NCI-H1436 (cell line): ENCODE measurements at places on chromosomes 1 and 21.

GRCh38 chr21:34979383-34979782 is 69.7 kb downstream of the RUNX1 start:
- no peak for DNase-seq

- no peak for DNase-seq
These were observed 46.2 kb downstream of the ZNF648 start for GRCh38 chr1:182015360-182015759.

DNA sequence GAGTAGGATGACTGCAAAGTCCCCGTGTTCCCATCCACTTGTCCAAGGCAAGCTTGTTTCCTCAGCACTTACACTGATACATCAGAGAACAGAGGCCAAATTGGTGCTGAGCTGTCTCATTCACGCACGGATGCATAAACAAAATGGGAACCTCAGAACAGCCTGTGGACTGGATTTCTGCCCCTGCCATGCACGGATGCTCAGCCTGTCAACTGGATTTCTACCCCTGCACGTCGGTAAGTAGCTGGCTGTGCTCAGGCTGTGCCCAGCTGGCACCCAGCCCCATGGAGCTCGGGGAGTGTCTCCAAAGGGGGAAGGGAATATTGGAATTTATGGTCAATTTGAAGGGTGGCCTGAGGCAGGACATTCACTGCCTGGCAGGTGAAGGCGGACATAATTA is 40.8 kb upstream of the TMPRSS2 start:
- no peak for DNase-seq

- DNase-seq: no peak
These were observed 17.9 kb upstream of the THEM5 start for GRCh38 chr1:151871284-151872030.

DNA sequence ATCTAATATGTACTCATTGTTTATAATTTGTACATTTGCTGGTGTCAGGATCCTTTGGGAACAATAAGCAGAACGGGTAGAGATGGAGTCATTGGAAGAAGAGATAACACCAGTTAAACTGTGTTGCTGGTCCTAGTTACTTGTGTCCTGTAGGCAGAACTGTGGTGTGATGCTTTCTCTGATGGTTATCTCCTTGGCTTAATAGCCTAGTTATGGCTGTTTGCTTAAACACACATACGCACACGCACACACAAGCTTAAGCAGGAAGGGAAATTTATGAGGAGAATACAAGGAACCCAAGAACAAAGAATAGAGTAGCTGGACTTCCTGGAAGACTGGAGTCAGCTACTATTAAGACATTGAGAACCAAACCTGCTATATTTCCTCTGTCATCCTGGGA is 5.7 kb upstream of the PKN2 start:
- no peak for DNase-seq

DNA sequence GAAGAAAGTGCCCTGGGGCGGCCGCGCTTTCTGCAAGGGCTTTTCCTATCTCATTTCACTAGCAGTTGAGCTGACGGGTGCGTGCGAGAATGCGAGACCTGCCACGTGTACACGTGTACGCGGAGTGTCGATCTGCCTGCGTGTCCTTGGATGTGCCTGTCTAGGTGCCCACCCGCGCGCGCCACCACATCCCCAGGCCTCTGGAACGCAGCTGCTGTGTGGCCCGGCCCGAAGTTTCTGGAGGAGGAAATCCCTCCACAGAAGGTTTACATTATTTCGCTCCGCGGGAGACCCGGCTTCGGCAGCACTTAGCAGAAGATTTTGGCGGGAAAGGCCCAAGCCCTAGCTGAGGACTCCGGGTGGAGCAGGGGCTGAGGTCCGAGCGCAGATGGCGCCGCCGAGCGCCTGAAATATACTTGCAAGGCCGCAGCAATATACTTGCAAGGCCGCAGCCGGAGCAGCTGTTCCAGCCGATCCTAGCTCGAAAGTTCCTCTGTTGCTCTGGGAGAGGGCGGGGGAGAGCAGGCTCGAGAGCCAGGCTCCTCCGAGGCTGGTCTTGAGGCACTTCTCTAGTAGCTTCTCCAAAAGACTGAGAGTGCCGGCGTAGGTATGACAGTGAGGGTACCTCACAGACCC is 3.9 kb downstream of the TBX15 start:
- DNase-seq: no peak

- no peak for DNase-seq
These were observed 119.0 kb downstream of the PEX14 start for GRCh38 chr1:10593750-10594149.

DNA sequence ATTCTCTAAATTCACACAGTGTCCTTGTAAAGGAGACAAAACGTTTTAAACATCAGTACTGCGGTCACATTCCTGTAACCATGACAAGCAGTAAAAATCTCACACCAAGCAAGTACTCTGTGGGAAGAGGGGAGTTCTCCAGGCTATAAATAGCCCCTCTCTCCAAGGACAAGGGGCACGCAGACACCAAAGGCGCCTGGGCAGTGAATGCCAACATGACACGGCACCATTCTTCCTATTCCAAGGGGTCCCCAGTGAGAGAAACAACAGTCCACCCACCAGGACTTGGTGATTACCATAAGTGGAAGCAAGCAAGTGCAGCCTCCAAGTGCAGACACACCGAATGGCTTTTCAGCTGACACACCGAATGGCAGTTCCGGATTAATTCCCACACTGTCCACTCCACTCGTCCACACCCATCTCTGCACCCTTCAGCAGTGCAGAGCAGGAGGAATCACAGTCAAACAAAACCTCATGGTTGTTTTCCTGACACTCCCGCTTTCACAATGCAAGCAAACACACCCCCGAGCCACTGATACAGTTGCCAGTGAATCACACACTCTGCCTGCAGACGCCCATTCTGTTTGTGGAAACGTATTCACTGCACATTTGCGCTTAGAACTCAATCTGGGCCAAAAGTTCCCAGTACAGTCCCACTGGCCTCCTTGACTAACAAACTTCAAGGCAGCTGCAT is 1.8 kb downstream of the PTTG1IP start:
- DNase-seq: no peak

- DNase-seq: peak; percentile 74
These were observed 27.4 kb downstream of the DUSP10 start for GRCh38 chr1:221714227-221715152.

DNA sequence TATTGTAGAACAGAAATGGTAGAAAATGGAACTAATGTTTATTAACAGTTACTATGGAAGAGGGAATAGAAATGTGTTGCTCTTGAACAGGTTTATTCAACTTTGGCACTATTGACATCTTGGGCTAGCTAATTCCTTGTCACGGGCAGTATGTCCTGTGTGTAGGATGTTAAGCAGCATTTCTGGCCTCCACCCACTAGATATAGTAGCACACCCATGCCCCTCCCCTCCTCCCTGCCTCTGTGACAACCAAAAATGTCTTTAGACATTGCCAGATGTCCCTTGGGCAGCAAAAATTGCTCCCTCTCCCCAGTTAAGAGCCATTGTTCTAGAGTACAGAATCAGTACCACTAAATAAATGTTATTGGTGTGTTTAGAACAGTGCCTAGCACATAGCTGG is 91.4 kb upstream of the TPTE start:
- DNase-seq: no peak

DNA sequence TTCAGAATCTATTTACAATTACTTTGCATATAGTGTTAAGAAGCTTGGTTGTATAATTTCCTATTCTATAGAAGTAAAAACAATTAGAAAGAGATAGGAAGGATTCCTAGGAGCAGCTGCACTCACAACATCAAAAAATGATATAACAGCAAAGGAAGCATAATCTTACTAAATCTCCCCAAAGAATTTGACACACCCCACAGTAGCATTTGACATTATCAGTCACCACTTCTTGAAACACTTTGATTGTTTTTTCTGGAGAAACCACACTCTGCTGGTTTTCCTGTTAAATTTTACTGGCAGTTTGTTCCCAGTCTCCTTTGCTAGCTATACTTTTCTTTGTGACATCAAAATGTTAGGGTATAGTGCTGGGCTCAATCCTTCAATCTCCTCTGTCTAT is 100.8 kb upstream of the KIAA1614 start:
- no peak for DNase-seq

DNA sequence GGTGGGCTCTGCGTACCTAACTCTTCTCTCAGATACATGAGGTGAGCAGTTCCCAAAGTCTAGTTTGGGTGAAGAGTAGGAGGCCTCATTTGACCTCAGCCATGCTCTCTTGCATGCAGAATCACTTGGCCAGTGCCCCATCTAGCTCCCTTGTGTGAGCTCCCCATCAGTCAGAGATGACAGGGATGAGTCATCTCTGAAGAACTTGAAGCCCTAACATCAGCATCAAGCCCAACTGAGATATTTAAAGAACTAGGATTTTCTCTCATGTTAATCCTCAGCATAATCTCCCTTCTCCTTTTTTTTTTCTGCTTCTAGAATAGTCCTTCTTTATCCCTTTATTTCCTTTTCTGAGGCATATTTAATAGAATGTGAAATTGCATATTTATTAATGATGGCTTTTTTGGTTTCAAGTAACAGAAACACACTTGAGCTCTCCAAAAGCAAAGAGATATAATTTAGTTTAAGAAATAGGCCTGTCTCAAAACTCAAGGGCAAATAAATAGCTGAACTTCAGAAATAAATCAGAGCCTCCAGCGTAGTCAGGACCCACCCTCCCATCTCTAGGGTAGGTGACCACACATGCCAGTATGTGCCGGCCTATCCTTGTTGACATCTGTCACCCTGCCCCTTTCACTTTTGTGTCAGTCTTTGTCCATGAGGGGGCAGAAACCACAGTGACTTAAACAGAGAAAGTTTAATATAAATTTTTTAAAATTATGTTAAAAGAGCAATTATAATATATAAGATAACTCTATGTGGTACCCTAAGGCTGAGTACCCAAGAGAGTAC is 112.3 kb downstream of the TSEN15 start:
- no peak for DNase-seq

DNA sequence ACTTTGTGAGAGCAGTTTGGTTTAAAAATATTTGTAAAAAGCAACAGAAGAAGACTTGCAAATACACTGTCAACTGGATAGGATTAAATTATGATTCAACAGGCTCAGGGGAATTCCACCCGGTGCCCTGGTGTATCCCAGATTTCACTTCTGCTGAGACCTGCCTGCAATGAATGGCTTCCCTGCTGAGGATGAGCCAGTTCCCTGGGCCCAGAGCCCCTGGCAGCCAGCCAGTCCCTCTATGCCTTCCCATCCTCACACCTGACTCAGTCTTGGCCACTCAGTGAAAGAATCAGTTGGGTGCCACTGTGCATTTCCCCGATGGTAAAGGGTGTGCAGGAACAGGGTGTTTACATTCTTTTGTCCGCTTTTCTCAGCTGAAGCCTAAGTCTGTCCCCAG is 64.4 kb downstream of the KCTD3 start:
- no peak for DNase-seq

DNA sequence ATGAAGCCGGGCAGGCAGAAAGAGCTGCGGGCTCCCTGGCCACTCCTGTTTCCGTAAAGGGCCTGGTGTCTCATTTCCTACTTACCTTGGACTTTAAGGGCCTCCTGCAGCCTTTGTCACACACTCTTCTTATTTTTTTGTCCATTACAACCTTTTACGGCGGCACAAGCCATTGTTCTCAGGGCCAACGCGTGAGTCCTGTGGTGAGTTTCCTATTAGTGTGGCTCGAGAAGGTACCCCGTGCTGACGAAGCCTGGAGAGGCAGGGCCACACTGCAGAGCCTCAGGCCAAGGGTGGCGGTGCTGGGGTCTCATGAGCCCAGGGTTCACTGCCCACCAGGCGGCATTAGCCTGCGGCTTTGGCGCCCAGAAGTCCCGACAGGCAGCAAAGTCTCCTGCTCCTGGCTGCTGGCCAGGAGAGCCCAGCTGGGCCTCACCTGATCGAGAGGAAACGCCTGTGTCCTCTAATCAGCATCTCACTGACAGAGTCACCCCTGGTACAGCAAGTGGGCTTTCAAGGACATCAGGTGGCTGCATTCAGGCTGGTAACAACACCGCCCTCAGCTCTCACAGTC is 62.0 kb downstream of the SIK1 start:
- DNase-seq: peak; percentile 44

- no peak for DNase-seq
These were observed 88.2 kb downstream of the PSMG1 start for GRCh38 chr21:39094847-39095579.

DNA sequence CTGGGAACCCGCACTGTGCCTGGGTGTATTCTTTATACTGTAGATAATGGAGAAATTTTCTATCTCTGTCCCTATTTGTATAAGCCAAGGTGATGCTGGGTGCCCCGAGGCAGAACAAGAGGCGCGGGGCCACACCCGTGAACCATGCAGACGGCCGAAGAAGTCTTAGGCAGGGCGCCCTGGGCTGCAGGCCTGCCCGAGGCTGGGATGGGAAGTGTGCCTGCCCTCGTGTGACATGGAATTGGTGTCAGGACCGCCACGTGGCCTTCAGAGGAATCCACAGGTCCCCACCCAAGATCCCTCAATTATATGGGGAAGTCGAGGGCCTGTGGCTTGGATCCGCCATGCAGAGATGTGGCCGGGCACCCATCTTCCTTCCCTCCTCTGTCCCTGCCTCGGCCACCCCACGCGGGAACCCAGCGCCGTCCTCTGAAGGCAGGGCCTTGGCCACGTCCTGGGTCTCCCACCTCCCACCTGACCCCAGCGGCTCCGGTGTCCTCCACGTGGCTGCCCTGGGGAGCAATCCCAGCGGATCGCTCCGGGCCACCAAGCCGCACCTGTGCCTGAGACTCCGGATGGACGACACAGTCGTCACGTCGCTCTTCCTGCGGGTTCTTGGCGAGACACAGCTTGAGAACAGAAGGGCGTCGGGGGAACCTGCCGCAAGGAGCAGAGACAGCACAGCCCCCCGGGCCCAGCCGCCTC is 19.9 kb upstream of the ARHGEF16 start:
- DNase-seq: no peak

- no peak for DNase-seq
These were observed 361.6 kb downstream of the FAM72C start for GRCh38 chr1:143610196-143610595.

- DNase-seq: no peak
These were observed 10.5 kb upstream of the IRF2BP2 start for GRCh38 chr1:234620272-234621126.
